ENCODE measurements at places on chromosomes 7 and 10. TPM values are rescaled to one million over a fixed set of nuclear protein-coding genes. Genes with fewer than 3 reads are reported as not detected.

Gene LGI1
- total RNA-seq: not detected

Gene TMEM213
- total RNA-seq: 30.2 TPM

Gene TRIM50
- total RNA-seq: 0.19 TPM

Gene AKR1B1
- 93.8 TPM for total RNA-seq

Gene ITPRID1
- not detected for total RNA-seq

Gene VAX1
- total RNA-seq: not detected

Gene CTAGE15
- total RNA-seq: 2.2 TPM

Gene PRTFDC1
- 3.8 TPM for total RNA-seq

Gene CLRN3
- total RNA-seq: 9.4 TPM

Gene PTN
- 12.0 TPM for total RNA-seq

Gene FOXI2
- total RNA-seq: 1.1 TPM

Gene SKIDA1
- 2.9 TPM for total RNA-seq

Gene SPDYE9
- total RNA-seq: not detected

Gene GHRHR
- total RNA-seq: not detected

Gene CFAP70
- 6.0 TPM for total RNA-seq

Gene EPDR1
- 17.0 TPM for total RNA-seq

Gene THNSL1
- 5.4 TPM for total RNA-seq

Gene HOXA6
- 22.0 TPM for total RNA-seq

Gene PPP1R3C
- total RNA-seq: 20.3 TPM

Gene PAOX
- total RNA-seq: 7.0 TPM

Gene LIPM
- total RNA-seq: not detected

Gene PSMC2
- 98.8 TPM for total RNA-seq

Gene NPFFR1
- total RNA-seq: 0.09 TPM

Gene CABCOCO1
- 2.3 TPM for total RNA-seq

Gene BLNK
- total RNA-seq: 38.8 TPM

Gene EBF3
- 0.98 TPM for total RNA-seq

Gene CCL24
- not detected for total RNA-seq

Gene SPDYE11
- total RNA-seq: not detected

Gene SGMS1
- total RNA-seq: 100 TPM

Gene EBLN1
- total RNA-seq: not detected

Gene CUBN
- 14.8 TPM for total RNA-seq

Gene CCDC3
- 33.5 TPM for total RNA-seq

Gene CDNF
- total RNA-seq: 2.1 TPM

Gene ZNF33A
- 42.6 TPM for total RNA-seq

Gene VWDE
- total RNA-seq: 1.5 TPM

Gene AKR1D1
- not detected for total RNA-seq

Gene SMKR1
- total RNA-seq: 0.63 TPM

Gene DDIT4
- total RNA-seq: 292 TPM

Gene AKR1C2
- 16.3 TPM for total RNA-seq

Gene EPO
- total RNA-seq: not detected

Gene CAV2
- 50.8 TPM for total RNA-seq

Gene AKR1C8
- 0.66 TPM for total RNA-seq

Gene SND1
- total RNA-seq: 154 TPM

Gene CUL1
- 37.6 TPM for total RNA-seq

Gene CACNB2
- total RNA-seq: 2.8 TPM

Gene CDK14
- total RNA-seq: 33.9 TPM

Gene UTF1
- not detected for total RNA-seq

Gene FRAT1
- 7.0 TPM for total RNA-seq

Gene TMEM229A
- total RNA-seq: not detected

Gene HTR5A
- total RNA-seq: not detected

Gene TAF5
- total RNA-seq: 2.5 TPM

Gene PRXL2A
- 69.4 TPM for total RNA-seq

Gene CNOT4
- total RNA-seq: 26.2 TPM

Gene TMEM243
- 50.3 TPM for total RNA-seq

Gene SPAM1
- not detected for total RNA-seq

All from kidney (tissue), 22 donors.